Large intestine (tissue), 12 donors: ENCODE measurements at places on chromosomes 5 and 9.

DNA sequence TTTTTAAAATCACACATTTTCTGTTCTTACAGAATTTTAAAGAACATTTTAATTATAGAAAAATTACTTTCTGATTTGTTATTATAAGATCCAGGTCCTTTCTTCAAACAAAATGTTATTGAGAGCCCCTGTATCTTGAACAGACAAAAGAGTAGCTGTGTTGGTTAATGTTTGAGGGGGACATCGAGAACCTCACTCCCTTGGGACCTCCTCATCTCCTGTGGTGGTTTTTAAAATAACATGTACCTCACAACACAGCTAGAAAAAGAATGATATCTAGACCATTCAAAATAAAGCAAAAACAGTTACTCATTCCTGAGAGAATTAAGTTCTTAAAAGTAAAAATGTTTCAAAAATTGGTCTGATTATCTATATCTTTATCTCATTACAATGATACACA lies 54.7 kb downstream of the VCAN start:
- H3K4me1 ChIP-seq = no peaks in the 10 kb centered on the region
- no peak for DNase-seq
- no peak overlapping the region for H3K27ac ChIP-seq
- H3K27me3 ChIP-seq = no peaks in the 10 kb centered on the region
- no peaks in the 10 kb centered on the region for H3K36me3 ChIP-seq
- no peak overlapping the region for H3K4me3 ChIP-seq

- peaks cover 14% of the 10 kb centered on the region for H3K4me1 ChIP-seq
- H3K4me3 ChIP-seq = no peak overlapping the region
- DNase-seq = no peak
- no peaks in the 10 kb centered on the region for H3K27me3 ChIP-seq
- H3K36me3 ChIP-seq = no peaks in the 10 kb centered on the region
These were observed 21.3 kb downstream of the HTR4 start for GRCh38 chr5:148633067-148633377.

- DNase-seq = no peak
- H3K4me3 ChIP-seq = no peak overlapping the region
- peaks cover 74% of the 10 kb centered on the region for H3K36me3 ChIP-seq
- no peak overlapping the region for H3K27ac ChIP-seq
These were observed 16.6 kb downstream of the PTGR1 start for GRCh38 chr9:111582888-111583287.

DNA sequence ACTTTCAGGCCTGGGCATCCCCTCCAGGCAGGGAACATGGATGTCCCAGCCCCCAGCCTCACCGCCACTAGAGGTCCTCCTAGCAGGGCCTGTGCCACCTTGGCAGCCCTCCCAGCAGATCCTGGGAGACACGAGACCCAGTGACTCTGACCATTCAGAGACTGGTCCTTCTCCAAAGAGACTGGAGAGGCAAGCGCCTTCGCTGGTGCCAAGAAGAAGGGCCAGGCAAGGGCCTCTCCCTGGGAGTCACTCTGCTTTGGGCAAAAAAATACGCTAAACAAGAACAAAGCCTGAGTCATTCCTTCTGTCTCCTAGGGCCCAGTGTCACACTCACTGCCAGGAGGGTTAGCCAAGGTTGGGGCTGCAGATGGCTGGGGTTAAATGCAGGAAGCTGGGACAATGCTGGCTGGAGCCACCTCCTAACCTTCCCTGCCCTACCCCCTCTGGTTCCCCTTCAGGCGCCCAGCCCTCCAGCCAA lies 35.3 kb upstream of the SMIM23 start:
- no peak overlapping the region for H3K27ac ChIP-seq
- H3K4me1 ChIP-seq = no peaks in the 10 kb centered on the region
- H3K36me3 ChIP-seq = no peaks in the 10 kb centered on the region

- no peak for DNase-seq
- peaks cover 31% of the 10 kb centered on the region for H3K27me3 ChIP-seq
- H3K4me3 ChIP-seq = no peak overlapping the region
- H3K27ac ChIP-seq = no peak overlapping the region
- no peaks in the 10 kb centered on the region for H3K4me1 ChIP-seq
- no peaks in the 10 kb centered on the region for H3K36me3 ChIP-seq
These were observed 13.6 kb upstream of the AFAP1L1 start for GRCh38 chr5:149257889-149258705.

- no peaks in the 10 kb centered on the region for H3K36me3 ChIP-seq
- no peaks in the 10 kb centered on the region for H3K4me1 ChIP-seq
- no peak overlapping the region for H3K27ac ChIP-seq
- H3K4me3 ChIP-seq = no peak overlapping the region
These were observed 1.3 kb upstream of the KCNMB1 start for GRCh38 chr5:170390472-170390871.

DNA sequence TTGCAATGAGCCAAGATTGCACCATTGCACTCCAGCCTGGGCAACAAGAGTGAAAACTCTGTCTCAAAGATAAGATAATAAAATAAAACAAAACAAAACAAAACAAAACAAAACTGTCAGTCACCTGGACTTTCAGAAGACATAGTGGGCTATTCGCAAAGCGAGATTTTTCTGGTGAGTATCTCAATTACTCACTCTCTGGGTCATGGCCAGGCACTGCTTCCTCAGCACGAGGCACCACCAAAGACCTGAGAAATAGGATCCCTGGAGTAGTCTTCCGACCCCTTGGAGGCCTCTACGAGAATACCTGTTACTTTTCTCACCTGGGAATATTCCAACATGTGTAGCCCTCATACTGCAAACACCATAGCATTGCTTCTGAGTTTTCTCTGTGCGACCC lies 201.7 kb upstream of the ZNF618 start:
- no peaks in the 10 kb centered on the region for H3K36me3 ChIP-seq
- no peak overlapping the region for H3K27ac ChIP-seq
- DNase-seq = no peak
- no peaks in the 10 kb centered on the region for H3K4me1 ChIP-seq
- no peak overlapping the region for H3K4me3 ChIP-seq
- peaks cover 32% of the 10 kb centered on the region for H3K27me3 ChIP-seq

- H3K36me3 ChIP-seq = no peaks in the 10 kb centered on the region
- no peak overlapping the region for H3K4me3 ChIP-seq
- H3K27ac ChIP-seq = no peak overlapping the region
- H3K27me3 ChIP-seq = peaks cover 3% of the 10 kb centered on the region
These were observed 17.8 kb downstream of the SHC3 start for GRCh38 chr9:89160806-89161205.

DNA sequence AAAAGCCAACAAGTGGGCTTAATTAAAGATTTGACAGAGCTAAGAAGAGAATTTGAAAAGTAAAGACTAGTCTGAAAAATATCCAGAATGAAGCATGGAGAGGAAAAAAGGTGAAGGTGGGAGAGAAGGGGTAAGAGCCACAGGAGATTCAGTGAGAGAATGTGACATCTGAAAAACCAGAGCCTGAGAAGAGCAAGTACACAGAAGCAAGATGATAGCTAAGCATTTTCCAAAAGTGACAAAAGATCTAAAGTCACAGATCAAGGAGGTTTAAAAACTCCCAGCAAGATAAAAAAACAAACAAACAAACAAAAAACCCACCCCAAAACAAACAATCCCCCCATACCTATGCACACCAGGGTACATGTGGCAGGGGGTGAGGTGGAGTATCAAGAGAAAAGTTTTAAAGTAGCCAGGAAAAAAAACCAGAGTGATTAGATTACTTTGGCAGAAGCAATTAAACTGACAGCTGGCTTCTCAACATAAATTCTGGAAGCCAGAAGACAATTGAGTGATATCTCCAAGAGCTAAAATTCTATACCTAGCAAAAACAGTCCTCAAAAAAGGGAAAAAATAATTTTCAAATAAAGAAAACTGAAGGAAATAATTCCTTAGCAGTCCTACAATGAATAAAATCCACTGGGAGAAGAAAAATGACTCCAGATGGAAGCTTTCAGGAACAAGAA lies 111.4 kb downstream of the RAPGEF6 start:
- no peaks in the 10 kb centered on the region for H3K4me1 ChIP-seq
- no peak overlapping the region for H3K27ac ChIP-seq
- no peak for DNase-seq

DNA sequence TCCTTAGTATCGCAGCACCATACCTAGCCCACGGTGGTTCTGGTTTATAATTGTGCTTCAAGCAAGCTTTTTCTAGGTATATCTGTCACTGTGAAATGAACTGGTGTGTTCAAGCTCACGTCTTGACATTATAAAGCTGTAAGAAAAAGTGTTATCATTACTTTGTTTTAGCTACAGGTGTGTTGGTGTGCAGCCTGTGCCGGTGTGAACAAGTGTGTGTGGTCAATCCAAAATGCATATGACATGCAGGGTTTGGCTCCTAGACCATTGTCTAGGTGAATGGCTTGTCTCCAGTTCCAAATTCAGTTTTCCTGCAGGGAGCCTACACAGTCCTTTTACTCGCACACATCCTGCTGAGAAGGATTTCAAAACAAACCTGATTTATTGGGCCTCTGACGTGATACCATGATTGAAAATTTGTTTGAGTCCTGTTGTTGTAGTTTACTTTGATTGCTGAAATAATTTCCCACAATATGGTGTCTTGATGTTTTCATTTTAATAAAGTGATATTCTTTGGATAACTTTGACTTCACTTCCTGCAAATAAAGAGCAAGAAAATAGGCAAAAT lies 3.7 kb downstream of the LSM11 start:
- no peak overlapping the region for H3K4me3 ChIP-seq
- DNase-seq = no peak
- peaks cover 5% of the 10 kb centered on the region for H3K36me3 ChIP-seq
- H3K27me3 ChIP-seq = no peaks in the 10 kb centered on the region
- no peak overlapping the region for H3K27ac ChIP-seq
- H3K4me1 ChIP-seq = peaks cover 3% of the 10 kb centered on the region

GRCh38 chr5:79172269-79172668 lies 60.7 kb downstream of the BHMT start:
- no peak for DNase-seq
- H3K27me3 ChIP-seq = no peaks in the 10 kb centered on the region
- H3K4me3 ChIP-seq = no peak overlapping the region
- H3K36me3 ChIP-seq = no peaks in the 10 kb centered on the region

DNA sequence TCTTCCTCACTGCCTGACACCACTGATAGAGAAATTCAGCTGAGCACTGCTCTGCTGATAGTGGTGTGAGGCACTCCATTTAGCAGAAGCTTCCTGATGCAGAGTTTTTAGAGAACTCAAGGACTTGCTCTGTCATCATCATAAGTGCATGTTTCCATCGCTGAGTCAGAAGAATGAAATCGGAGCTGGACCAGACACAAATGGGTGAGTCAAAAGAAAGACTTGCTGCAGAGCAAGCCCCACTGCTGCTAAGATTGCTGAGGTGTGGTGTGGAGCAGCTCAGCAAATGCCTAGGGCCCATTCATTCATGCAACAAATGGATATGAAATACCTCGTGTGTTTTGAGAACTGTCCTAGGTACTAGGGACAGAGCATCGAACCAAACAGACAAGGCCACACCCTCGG lies 410.2 kb upstream of the SLC30A5 start:
- H3K27me3 ChIP-seq = no peaks in the 10 kb centered on the region
- no peaks in the 10 kb centered on the region for H3K36me3 ChIP-seq

- no peaks in the 10 kb centered on the region for H3K4me1 ChIP-seq
- no peaks in the 10 kb centered on the region for H3K36me3 ChIP-seq
- H3K27me3 ChIP-seq = no peaks in the 10 kb centered on the region
- no peak overlapping the region for H3K27ac ChIP-seq
- DNase-seq = no peak
- no peak overlapping the region for H3K4me3 ChIP-seq
These were observed 55.2 kb downstream of the NFIB start for GRCh38 chr9:14258660-14259239.

DNA sequence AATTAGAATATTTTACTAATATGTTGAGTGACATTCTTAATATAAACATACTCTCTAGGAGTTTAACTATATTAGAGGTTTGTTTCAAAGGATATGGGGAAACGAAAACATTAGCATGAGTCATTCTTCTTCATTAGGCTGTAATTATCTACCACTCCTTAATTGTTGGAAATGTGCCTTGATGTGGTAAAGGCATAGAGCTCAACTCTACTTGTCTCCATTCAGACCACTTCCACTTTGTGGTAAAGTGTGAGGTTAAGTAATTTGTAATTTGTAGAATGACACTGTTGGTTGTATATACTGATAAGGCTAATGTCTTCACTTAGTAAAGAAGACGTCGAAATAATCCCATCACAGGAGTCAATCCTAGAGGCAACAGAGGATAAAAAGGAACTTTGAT lies 58.1 kb downstream of the HAPLN1 start:
- H3K27ac ChIP-seq = no peak overlapping the region
- no peaks in the 10 kb centered on the region for H3K27me3 ChIP-seq
- no peak overlapping the region for H3K4me3 ChIP-seq
- no peaks in the 10 kb centered on the region for H3K36me3 ChIP-seq
- DNase-seq = no peak

GRCh38 chr9:111928359-111928720 lies 31.7 kb downstream of the UGCG start:
- H3K27me3 ChIP-seq = no peaks in the 10 kb centered on the region
- no peak overlapping the region for H3K4me3 ChIP-seq
- peak; percentile 89 for DNase-seq
- peak overlapping the region; percentile 82 for H3K27ac ChIP-seq

DNA sequence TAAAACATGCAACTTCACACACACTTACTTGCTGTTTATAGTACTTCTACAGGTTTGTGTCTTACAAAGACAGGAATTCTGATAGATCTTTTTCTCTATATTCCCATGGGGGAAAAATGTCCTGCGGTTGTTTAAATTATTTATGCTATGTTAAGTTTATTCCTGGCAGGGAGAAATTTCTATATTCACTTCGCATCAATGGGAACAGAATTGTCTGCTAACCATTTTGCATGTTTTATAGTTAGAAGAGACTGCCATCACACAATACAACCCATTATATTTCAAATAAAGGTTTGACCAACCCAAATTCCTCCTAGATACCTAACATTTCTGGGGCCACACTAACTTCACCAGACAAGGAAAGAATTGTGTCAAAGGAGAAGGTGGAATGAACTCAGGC lies 110.0 kb upstream of the PRR16 start:
- no peaks in the 10 kb centered on the region for H3K27me3 ChIP-seq
- H3K36me3 ChIP-seq = no peaks in the 10 kb centered on the region
- no peak for DNase-seq
- H3K4me3 ChIP-seq = no peak overlapping the region
- H3K27ac ChIP-seq = no peak overlapping the region

DNA sequence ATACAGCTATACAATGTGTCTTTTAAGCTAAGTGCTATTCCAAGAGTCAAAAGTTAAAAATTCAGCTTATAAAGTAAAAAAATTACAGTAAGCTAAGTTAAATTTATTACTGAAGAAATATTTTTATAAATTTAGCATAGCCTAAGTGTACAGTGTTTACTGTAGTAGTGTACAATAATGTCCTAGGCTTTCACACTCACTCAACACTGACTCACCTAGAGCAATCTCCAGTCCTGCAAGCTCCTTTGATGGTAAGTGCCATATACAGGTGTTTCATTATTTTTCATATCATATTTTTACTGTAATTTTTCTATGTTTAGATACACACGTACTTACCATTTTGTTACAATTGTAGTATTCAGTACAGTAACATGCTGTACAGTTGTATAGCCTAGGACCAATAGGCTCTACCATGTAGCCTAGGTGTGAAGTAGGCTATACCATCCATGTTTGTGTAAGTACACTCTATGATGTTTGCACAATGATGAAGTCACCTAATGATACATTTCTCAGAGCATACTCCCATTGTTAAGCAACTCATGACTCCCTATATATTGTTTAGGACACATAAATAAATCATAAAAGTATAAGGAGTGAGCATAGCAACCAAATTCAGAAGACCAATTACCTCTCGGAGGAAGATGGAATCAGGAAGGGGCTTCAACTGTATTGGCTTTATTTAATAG lies 165.1 kb upstream of the SLC30A5 start:
- no peaks in the 10 kb centered on the region for H3K4me1 ChIP-seq
- no peaks in the 10 kb centered on the region for H3K36me3 ChIP-seq
- DNase-seq = no peak
- H3K4me3 ChIP-seq = no peak overlapping the region
